ENCODE measurements at places on chromosomes 16 and 17.

- no peak for DNase-seq
These were observed 87.4 kb upstream of the LHX1 start for GRCh38 chr17:36849871-36850348.

- no peak for DNase-seq
These were observed 93.0 kb upstream of the RPL38 start for GRCh38 chr17:74110467-74110866.

DNA sequence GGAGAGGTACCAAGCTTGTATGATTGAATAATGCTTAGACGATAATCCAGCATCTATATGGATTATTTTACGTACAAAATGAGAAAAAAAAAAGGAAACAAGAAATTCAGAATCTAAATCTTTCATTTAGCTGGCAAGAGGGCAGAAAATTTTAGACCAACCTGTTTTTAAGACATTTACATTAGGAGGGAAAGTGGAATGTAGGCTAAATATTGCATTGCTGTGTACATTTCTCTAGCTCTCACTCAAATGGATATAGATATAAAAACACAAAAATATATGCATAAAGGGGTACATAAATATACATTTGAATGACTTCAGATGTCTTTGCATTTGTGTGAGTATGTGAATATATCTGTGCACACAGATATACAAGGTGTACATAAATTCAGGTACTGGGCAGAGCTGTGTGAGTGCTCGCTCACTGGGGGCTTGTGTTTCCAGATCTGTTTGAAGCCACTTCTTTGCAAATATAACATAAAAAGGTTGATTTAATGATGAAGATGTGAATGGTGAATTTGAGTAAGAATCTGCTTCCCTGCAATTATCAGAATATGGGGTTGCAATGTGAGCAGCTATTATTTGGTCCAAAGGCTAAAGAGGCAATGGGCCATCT is 14.2 kb upstream of the ZFHX3 start:
- no peak for DNase-seq

DNA sequence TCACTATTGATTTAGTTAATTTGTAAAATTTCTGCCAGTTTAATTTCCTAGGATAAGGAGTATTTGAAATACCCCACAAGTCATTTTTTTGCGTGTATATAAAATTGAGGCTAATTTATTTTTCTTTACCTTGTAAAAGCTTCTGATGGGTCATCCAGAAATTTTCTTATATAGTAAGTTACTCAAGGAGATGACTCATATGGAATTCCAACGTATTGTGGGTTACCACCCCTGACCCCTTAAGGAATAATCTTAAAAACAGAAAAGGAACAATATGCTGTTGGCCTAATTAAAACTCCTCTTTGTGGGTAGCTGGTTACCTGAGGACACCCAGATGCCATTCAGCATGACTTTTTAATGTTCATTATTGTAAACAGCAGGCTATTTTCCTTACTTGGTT is 13.6 kb downstream of the HEATR6 start:
- DNase-seq: no peak

- no peak for DNase-seq
These were observed 19.7 kb downstream of the MYH11 start for GRCh38 chr16:15836965-15837611.

DNA sequence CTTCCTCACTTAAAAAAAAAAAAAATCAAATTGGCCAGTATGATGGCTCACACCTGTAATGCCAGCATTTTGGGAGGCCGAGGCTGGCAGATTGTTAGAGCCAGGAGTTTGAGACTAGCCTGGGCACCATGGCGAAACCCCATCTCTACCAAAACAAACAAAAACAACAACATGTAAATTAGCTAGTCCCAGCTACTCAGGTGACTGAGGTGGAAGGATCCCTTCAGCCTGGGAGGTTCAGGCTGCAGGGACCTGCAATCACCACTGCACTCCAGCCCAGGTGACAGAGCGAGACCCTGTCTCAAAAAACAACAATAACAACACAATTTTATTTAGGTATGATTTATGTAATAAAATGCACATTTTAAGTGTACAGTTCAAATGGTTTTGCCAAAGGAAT is 6.3 kb upstream of the EPOP start:
- no peak for DNase-seq

- no peak for DNase-seq
These were observed 419 bp downstream of the GLIS2 start for GRCh38 chr16:4316108-4316863.

GRCh38 chr16:49458656-49459445 is 85.2 kb downstream of the C16orf78 start:
- DNase-seq: no peak

GRCh38 chr17:5354886-5355415 is 64.5 kb downstream of the NUP88 start:
- no peak for DNase-seq

GRCh38 chr17:39153599-39154051 is 2.2 kb upstream of the PLXDC1 start:
- DNase-seq: peak; percentile 85

DNA sequence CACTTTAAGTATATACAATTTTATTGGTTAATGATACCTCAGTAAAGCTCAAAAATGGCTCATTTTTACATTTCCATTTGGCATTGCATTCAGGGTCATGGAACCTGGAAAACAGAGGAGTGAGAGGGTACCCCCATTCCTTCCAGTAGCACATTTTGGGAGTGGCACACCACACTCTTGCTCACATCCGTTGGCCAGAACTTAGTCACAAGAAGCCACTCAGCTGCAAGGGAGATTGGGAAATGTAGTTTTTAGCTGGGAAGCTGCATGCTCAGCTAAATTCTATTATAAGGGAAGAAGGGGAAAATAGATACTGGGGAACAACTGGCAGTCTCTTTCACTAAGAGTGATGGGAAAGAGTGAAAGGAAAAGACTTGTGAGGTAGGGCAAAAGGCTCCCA is 102.5 kb upstream of the TMEM97 start:
- DNase-seq: no peak

DNA sequence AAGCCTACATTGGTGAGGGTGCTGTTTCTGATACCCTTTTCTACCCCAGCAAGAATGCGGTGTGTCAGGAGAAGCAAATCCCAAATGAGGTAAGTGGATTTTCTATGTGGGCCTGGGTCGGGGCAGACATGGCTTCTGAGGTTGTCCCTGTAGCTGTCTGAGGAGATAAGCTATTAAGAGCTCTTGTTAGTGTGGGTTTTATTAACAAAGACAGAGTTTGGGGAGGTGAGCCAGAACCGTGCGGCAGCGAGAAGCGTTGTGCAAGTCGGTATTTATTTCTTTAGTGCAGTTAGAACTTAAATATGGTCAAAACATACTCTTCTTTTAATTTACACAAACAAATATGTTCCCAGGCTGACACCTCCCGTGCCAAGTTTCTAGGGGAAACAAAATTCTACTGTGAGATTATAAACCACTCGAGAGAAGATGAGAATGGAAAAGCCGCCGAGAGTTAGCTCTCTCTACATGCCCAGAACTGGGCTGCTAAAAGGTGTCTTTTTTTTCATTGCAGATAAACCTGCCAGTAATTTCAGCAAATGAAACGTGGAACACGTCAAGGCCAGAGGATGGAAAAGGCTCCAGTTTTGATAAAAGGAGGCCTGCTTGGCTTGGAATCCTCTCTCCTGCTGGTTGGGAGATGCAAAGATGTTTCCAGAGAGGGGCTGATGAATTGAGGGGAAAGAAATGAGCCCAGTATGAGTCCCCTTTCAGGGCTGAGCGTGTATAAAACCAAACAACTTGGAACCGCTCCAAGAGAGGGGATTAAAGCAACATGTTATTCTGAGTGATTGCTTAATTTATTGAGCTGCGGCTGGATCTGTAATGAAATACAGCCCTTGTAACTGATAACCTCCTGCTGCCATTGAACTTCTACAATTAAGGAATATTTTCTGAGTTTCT is 254.6 kb downstream of the MRTFB start:
- DNase-seq: no peak

GRCh38 chr17:72474243-72474642 is 353.4 kb downstream of the SOX9 start:
- no peak for DNase-seq

GRCh38 chr17:30363715-30364202 is 15.0 kb upstream of the CPD start:
- peak; percentile 84 for DNase-seq

DNA sequence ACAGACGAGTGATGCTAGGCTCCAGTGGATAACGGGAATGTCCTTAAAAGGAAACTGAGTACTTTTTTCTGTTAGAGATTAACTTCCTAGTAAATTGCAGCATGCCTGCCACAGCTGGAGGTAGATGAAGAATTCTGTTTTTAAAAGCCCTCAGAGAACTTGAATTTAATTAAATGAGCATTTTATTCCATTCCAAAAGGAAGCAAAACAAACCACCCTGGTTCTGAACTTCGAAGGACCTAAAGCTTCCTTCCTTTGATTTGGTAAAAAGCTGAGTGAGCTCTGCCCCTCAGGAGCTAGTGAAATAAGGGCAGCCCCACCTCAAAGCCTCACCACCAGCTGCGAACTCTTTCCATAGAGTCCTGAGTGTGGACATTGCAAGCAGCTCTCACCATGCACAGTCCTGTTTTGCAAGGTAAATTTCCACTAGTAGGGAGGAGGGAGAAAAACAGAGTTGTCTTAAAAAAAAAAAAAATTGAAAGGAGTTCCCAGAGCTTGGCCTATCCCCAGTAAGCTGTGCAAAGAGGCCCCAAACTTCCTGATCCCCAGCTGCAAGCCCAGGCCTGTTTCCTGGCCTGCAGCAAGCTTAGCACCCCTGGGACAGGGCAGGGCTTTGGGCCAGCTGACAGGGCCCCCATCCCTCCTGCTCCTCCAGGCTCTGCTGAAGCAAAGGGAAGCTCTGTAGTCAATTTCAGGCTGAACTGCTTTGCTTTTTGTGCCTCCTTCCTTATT is 11.2 kb downstream of the CHD9NB start:
- no peak for DNase-seq

- DNase-seq: no peak
These were observed 4.6 kb upstream of the KLHL36 start for GRCh38 chr16:84643674-84644073.

DNA sequence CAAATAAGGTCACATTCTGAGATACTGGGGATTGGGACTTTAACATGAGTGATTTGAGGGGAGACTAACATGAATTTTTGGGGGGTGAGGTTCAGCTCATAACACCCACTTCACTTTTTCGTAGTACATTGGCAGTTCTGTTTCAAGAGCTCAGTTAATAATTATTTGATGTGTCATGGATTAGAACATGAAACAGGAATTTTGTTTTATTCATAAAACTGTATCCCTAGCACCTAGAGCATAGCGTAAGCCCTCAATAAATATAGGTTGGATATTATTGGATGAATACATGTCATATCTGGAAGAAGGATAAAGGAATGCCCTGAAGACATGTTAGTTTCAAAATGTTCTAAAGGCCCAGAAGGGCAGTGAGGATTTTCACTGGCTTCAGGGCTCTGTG is 119.8 kb downstream of the PRKCA start:
- no peak for DNase-seq

DNA sequence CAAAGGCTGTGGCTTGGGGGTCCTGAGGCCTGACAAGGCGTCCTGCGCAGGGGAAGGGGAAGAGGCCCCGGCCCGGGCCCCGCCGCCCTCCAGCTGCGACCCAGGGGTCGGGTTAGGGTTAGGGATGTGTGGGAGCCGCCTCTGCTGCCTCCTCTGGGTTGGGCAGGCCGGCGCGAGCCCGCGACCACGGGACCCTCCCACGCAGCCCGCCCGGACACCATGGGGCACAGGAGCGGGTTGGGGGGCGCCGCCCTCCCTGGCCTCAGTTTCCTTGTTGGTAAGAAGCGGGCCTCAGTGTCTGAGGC is 386 bp downstream of the CIAO3 start:
- DNase-seq: no peak

DNA sequence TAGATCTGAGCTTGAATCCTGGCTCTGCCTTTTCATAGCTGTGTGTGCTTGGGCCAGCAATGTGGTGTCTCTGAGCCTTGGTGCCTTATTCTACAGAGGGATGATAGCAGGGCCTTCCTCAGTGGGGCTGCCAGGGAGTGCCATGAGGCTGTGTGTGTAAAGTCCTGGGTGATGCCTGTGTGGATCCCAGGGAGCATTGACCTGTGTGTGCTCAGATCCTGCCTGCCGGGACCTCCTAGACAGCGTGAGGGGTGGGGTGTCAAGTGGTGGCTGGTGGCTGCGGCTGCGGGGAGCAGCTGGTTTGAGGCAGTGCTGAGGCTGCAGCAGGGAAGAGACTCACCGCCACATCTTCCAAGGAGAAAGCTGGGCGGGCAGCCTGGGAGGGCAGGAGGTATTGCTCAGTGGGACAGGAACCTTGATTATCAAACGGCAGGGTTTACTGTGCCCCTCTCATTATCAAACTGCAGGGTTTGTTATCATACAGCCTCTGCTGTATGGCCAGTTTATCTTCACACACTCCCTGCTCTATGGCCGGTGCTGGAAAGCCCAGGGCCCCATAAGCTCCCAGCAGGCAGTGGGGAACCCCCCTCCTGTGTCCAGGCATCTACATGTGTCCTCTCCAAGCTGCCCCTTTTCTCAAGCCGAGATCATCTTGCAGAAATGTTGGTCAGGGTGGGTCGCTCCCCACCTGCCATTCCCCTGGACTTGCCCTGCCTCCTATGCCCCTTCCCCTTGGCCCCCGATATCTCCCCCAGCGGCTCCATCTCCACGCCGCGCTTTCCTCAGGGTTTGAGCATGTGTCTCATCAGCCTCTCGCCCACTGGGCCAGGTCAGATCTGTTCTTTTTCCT is 3.1 kb upstream of the ADCY7 start:
- DNase-seq: no peak

DNA sequence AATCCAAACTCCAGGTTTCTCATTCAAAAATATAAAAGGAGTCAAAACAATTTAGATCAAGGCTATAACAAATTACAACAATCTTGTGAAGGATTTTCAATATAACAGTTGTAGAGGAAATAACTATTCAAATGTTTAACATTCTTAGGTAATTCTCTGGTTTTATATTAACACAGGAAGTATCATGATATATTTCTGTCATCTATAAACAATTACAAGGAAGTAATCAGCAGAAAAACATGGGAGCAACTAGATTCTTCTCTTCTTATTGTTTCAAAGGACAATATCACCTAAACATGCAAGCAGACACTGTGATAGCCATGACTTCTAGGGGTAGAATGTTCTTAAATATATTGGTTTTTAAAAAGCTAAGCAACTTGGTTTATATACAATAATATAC is 49.9 kb downstream of the FBXL20 start:
- no peak for DNase-seq
